ENCODE measurements at places on chromosomes 2 and 18. TPM values are rescaled to one million over a fixed set of nuclear protein-coding genes. Genes with fewer than 3 reads are reported as not detected.

Gene KCNIP3
- total RNA-seq, result 3.5 TPM

Gene SRBD1
- total RNA-seq, result 17.8 TPM

Gene SH2D6
- 2.3 TPM for total RNA-seq

Gene NRP2
- total RNA-seq, result 25.5 TPM

Gene TUBA3E
- not detected for total RNA-seq

Gene PMAIP1
- 16.5 TPM for total RNA-seq

Gene NT5C1B
- total RNA-seq, result not detected

Gene RPRM
- 2.1 TPM for total RNA-seq

DNA sequence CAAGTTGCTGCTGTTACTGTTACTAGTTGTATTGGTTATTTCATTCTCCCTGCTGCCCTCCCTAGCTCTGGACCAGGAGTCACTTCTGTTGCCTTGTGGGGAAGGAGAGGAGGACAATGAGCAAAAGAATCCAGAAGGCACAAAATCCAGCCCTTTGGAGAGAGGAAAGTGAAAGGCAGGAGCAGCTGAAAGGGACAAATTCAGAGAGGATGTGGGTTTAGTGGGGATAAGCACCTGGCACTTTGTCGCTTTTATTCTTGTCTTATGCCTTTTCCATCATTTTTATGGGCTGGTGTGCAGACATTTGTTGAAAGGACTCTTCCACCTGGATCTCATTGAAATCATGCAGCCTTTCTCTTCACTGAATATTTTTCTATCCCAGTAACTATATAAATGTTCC, 24.3 kb upstream of the LTBP1 start:
- H3K4me3 ChIP-seq, result no peak overlapping the region
- H3K27ac ChIP-seq, result no peak overlapping the region
- DNase-seq, result no peak
- H3K4me1 ChIP-seq, result no peaks in the 10 kb centered on the region
- no peaks in the 10 kb centered on the region for H3K27me3 ChIP-seq
- H3K36me3 ChIP-seq, result no peaks in the 10 kb centered on the region

DNA sequence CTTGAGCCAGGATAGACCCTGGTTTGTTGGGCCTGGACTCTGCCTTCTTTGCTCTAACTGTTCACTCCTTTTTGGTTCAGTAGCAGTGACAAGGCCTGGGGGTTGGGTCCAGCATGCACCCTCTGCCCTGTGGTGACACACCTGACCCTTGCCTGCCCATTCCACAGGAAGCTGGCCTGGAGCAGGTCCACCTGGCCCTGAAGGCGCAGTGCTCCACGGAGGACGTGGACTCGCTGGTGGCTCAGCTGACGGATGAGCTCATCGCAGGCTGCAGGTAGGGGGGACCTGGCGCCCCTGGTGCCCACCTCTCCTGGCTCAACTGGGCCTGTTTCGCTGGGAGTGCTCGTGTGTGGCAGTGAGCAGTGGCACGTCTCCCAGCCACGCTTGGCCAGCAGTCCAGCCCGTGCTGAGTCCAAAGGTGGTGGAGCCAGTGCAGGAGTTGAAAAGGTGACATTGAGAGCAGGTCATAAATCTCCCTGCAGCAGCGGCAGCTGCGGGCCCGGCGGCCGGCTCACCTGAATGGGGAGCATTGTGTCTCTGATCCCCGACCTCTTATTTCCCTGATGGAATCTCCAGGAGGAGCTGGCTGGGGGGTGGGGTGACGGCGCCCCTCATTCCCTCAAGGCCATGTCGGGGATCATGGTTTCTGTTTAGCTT, 102.6 kb downstream of the DYSF start:
- no peaks in the 10 kb centered on the region for H3K36me3 ChIP-seq
- DNase-seq, result no peak

DNA sequence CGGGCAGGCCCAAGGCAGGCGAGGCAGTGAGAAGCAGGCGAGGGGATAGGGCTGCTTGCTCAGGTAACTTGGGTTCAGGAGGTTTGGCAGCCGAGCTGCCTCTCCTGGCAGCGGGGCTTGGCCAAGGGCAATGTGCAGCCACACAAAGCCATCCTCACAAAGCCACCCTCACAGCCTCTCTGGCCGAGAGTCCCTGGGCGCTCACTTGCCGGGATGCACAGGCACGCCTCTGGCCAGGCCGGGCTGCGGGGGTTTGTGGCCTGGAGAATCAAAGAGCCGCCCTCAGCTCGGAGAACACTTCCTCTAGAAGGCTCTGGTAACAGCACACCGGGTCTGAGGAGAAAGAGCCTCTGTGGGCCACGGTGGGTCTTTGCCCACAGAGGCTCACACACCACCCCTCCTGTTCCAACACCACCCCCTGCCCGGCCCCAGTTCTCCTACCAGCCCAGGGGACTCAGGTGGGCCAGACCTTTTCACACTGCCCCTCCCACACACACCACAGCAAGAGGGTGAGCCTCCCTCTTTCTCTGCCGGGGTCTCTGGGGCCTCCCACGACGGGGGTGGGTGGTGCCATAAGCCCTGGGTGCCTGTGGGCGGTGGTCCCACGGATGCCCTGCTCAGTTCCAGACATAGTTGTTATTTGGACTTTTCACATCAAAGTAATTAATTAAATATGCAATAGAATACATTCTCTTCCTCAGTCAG, 186.9 kb downstream of the ZFP36L2 start:
- H3K27me3 ChIP-seq, result no peaks in the 10 kb centered on the region
- no peak for DNase-seq
- peak overlapping the region; percentile 53 for H3K4me3 ChIP-seq

DNA sequence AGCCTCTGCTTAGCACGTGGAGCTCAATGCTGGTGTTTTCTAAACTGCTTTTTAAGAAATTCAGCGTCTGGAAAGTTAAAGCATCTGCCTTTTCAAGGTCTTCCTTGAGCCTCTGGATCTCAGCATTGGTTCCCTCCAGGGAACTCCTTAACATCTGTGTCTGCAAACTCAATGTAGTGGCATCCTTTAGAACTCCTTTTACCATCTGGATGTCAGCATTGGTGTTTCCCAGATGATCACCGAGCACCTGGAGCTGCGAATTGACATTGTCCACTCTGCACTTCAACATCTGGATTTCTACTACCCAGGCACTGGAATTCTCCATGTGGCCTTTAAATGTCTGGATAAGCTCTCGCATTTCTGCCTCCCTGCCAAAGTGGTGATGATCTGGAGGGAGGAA, 3.7 kb downstream of the CLEC4F start:
- H3K4me1 ChIP-seq, result no peaks in the 10 kb centered on the region
- no peak overlapping the region for H3K4me3 ChIP-seq
- no peak for DNase-seq

DNA sequence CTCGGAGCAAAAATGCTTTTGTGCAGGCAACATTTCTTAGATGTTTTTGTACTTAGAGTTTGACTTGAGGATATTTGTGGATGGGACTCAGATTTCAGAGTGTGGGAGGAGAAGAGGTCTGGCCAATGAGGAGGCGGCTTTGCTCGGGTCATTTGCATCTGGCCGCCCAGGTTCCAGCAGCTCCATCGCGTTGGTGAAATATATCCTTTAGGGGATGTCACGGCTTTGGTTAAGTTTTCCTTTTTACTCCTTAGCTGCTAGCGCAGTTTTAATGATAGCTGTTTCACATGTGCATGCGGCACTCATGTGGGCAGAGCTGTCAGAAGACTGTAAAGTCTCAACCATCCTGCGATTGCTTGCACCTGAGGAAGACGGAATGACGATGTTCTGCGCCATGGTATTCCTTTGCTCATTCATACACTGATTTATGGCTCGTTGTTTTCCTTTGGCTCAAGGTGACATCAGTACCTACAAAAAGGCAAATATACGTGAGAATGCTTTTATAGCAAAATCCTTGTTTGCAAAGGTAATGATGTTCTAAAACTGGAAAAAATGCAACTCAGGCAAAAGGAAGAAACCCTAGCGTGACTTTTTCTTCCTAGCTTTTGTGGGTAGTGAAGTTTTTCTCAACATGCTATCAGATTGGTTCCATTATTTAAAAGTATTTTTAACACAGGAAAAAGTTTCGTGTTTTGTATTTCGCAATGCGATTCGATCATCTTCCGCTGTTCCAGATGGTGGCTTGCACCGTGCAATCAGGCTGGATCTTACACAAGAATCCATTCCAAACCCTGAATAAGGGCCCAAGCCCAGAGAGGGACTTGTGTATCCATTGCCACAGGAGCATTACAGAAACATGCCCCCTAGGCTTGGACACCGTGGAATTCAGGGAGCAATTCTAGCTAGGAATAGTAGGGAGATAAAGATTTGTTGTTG, 70.5 kb upstream of the ZNF516 start:
- H3K27ac ChIP-seq, result peak overlapping the region; percentile 99
- peak; percentile 92 for DNase-seq
- peaks cover 36% of the 10 kb centered on the region for H3K4me1 ChIP-seq
- peak overlapping the region; percentile 63 for H3K4me3 ChIP-seq
- H3K27me3 ChIP-seq, result no peaks in the 10 kb centered on the region

DNA sequence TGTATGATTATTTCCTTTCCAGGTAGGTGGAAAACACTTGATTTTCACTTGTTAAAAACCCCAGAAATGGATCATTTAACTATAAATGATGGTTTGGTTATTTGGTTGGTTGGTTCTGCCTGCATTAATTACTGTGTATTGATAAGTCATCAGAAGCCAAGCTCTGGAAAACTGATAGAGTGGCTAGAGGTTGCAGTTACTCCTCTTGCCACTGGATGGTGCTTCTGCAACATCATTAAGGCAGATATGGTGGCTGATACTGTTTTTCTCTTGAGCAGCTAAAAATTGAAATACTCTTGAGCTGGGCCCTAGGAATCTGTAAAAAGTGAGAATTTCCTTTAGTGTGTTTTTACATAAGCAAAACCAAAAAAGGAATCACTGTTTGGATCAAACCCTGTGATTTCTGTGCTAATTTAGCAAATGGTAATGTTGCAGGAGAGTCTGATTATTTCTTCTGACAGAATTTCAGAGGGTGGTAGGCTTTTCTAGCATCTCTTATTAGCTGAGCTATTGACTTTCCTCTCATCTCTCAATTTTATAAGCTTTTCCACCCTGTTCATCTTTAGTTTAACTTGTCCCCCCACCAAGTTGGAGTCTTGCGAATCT, 54.3 kb downstream of the RAB10 start:
- no peak for DNase-seq
- no peaks in the 10 kb centered on the region for H3K27me3 ChIP-seq
- no peaks in the 10 kb centered on the region for H3K4me1 ChIP-seq
- H3K27ac ChIP-seq, result no peak overlapping the region
- peaks cover 8% of the 10 kb centered on the region for H3K36me3 ChIP-seq

GRCh38 chr2:161400076-161400475, 16.0 kb upstream of the TBR1 start:
- no peak overlapping the region for H3K4me3 ChIP-seq
- H3K36me3 ChIP-seq, result no peaks in the 10 kb centered on the region
- no peak for DNase-seq
- H3K27ac ChIP-seq, result no peak overlapping the region
- no peaks in the 10 kb centered on the region for H3K27me3 ChIP-seq

- no peaks in the 10 kb centered on the region for H3K4me1 ChIP-seq
- no peaks in the 10 kb centered on the region for H3K36me3 ChIP-seq
- H3K27me3 ChIP-seq, result peaks cover 9% of the 10 kb centered on the region
- H3K4me3 ChIP-seq, result no peak overlapping the region
Observed at GRCh38 chr2:42041377-42042127, 6.3 kb upstream of the PKDCC start.

DNA sequence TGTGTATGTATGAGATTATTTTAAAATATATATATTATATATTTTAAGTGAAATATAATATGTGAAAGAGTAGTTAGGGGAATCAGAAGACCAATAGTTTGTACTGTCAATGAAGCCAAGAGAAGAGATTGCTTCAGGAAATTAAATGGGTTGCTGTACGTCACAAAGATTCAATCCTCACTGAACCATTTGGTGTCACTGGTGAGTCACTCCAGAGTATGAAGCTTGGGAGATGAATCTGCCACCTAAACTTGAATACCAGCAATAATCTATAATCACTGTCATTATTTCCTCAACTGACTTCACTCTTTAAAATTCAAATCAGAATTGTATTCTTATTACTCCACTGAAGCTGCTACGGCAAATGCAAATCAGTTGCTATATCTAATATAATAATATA, 41.9 kb upstream of the SCN9A start:
- no peak for DNase-seq
- no peak overlapping the region for H3K4me3 ChIP-seq
- H3K27me3 ChIP-seq, result no peaks in the 10 kb centered on the region

Measured in PC-9 (cell line).